LNCaP clone FGC (cell line): ENCODE measurements at places on chromosomes 1 and 21.

GRCh38 chr1:50704126-50704525 lies 255.9 kb downstream of the FAF1 start:
- no peak for DNase-seq

DNA sequence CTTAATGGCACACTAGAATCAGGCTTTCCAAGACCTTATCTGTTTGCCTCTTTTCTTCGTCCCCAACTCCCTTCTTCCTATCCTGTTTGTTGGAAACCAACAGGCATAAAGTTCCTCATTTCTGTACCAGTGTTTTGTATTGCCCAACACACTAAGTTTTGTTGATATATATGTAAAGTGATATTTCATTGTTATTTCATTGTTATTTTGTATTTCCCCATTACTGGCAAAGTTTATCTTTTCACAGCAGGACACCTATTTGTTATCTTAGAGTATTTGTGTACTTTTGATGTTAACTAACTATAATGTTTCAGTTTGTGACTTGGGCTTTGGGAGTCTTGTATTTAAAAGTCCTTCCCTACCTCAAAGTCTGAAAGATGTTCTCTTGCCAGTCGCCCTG lies 27.1 kb downstream of the FAM20B start:
- no peak for DNase-seq

- no peak for DNase-seq
Measured at GRCh38 chr21:37210130-37210529, 57.0 kb downstream of the VPS26C start.

DNA sequence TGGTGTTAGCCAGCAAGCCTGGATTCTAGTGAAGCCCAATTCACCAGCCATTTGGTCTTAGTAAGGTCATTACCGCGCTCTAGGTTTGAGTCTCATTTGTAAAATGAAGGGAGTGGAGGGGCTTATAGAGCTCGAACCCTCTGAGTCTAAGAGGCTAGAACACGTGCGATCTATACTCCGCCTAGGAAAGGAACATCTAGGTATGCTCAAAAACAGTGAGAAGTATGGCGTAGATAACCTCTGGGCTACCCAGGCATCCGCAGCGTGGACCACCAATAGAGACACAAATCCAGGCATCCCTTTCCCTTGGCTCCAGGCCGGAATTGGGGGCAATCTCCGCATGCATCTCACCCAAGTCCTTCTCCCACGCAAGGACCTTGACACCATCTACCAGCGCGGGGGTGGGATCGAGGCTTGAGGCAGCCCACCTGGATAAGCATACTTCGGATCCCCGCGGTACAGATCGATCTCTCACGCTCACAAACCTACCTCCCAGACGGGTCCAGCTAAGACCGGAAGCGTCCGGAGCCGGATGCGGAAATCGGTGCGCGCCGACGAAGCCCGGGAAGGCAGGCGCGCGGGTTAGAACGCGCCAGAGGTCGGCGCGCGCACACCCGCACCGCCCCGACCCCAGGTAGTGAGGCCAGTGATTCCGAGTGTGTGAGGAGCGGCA lies at the start of gene METTL25B:
Gene METTL25B (plus strand): TSS at position 544 of the 673 bp plus-strand sequence. CDS start 636 bp downstream, outside the sequence.
- DNase-seq: no peak

DNA sequence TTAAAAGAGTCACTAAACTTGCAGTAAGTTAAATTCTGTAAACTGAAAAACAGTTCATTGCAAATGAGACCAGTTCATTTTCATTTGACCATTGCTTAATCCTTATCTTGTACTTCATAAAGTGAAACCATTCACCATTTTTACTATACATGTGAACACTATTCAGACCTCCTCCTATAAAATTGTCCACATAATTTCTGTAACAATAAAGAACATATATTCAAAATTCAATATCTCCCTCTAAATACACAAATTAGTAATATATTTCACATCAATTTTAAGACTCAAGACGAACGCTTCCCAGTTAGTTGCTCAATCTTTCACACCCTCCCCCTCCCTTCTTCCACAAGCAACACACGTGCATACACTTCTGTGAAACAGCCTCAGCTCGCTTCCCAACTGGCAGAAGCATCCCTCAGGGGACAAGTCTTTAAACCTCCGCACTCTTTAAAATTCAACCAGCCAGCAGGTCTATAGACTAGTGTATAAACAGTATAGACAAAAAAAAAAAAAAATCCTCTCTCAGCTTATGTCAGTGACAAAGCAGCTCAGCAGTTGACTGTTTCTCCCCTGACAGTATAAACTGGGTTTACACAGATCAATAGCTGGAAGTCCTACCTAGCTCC lies 99.6 kb downstream of the DENND1B start:
- no peak for DNase-seq
